ENCODE measurements at places on chromosomes 2 and 18.
A peak's percentile ranks its signal among the peaks of the same experiment; 100 is the strongest.

DNA sequence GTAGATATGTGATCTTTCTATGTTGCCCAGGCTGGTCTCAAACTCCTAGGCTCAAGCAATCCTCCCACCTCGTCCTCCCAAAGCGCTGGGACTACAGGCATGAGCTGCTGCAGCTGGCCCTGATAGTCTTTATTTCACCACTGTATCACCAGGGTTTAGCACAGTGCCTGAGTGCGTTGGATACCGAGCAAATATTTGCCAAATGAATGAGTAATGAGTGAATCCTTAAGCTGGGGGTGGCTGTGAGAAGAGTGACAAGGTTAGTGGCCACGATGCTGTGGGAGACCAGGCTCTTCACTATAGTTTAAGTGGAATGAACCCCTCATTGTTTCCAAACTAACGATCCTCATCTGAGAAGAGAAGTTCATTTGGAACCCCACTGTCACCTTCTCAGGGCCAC, 60.8 kb upstream of the FAM136A start:
- DNase-seq = no peak

DNA sequence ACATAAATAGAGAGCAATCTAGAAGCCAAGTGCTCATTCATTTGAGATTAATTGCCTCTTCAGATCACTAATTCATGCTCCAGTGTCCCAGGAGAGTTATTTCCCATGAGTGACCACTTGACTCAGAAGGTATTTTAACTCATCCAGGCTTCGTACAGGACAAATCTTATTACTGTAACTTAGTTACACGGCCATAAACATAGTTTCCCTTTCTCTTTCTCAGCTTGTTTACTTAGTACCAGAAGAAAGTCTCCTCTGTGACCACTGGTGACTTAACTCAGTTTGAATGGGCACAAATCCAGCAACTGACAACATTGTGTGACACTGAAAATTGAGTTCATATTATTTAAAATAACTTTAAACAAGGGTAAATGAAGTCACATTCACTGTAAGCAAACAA, 25.3 kb downstream of the MMADHC start:
- no peak for DNase-seq

DNA sequence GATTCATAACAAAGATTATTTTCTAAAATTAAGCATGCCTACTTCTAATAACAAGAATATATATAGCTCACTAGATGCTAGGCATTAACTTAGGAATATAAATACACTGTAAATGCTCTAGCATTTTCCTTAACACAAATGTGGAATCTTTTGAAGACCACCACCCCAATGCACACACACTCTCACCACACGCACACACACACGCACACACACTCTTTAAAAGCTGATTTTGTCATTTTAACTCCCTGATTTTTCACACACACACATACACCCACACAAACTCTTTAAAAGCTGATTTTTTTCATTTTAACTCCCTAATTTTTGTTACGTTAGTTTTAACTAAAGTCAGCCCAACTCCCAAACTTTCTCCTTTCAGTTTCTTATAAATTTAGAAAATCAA, 3.0 kb downstream of the COL5A2 start:
- no peak for DNase-seq

DNA sequence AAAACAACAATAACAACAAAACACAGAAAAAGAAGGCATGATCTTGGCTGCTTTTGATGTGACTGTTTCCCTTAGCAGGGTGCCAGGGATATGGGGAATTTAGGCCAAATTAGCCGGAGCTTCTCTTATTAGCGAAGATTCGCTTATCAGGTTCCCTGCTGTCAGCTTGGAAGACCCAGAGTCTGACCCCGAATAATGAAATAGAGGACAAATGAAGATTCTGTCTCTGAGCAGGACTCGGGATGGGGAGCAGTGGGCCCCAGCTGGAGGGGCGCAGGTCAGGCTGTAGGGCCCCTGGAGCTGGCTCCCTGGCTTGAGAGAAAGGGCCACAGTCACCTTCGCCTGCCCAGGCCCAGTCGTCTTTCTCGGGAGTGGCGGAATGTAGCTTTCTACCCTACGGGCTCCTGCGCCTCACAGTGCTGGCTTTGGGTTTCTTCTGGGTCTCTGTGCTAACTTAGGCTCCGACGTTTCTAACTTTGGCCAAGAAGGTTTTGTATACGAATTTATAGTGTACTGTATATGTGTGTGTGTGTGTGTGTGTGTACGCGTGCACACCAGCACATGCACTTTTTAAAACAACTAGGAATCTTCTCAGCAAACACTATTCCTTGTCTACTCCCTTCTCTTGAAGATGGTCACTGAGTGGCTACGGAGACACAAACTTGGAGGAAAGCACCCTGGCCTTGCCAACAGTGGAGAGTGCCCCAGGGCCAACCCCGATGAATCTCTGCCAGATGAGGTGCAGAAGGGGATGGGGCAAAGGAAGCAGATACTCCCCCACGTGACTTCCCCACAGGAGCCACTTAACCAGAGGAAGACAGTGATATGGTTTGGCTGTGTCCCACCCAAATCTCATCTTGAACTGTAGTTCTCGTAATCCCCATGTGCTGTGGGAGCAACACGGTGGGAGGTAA, 195.6 kb upstream of the COPS8 start:
- DNase-seq = no peak

- DNase-seq = no peak
Measured at GRCh38 chr2:138180692-138181386, 216.6 kb downstream of the HNMT start.

- DNase-seq = no peak
Measured at GRCh38 chr18:43744960-43745745, 467.9 kb upstream of the SYT4 start.

GRCh38 chr2:85534881-85535280, 4.1 kb upstream of the MAT2A start:
- DNase-seq = peak; percentile 88

DNA sequence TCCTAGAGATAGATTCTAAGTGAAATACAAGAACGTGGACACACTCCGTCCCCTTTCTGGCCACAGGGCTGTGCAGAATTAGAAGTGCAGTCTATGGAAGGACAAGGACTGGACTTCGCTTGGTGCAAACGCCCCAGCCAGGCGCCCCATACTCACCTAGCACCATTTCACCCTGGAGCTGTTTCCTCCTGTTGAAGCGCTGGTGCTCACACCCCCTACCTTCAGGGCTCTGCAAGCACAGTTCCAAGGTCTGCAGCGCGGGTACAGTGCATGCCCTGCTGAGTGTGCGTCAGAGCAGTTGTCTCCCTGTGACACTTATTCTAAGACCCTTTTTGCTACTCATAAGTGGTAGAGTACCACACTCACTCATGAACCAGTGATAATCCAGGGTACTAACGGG, 3.0 kb downstream of the HPCAL1 start:
- DNase-seq = peak; percentile 53

- no peak for DNase-seq
Measured at GRCh38 chr2:86557836-86558235, 5.4 kb downstream of the CHMP3 start.

DNA sequence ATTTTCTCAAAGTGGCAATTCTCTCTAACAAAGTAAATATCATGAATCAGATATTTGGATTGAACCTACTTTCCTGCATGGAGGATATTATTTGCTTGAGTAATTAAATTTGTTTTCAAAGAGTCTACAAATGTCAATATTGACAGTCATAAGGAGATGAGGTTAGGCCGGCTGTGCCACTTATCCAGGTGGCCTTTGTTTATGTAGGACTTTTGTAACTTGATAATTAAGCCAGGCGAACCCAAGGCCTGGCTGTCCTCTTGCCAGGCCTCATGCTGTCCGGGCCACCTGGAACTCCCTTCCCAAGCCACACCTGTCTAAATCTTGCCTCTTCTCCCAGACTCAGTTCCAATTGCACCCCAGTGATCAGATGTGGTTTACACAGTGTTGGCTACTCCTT, 255.2 kb downstream of the ACKR3 start:
- no peak for DNase-seq

DNA sequence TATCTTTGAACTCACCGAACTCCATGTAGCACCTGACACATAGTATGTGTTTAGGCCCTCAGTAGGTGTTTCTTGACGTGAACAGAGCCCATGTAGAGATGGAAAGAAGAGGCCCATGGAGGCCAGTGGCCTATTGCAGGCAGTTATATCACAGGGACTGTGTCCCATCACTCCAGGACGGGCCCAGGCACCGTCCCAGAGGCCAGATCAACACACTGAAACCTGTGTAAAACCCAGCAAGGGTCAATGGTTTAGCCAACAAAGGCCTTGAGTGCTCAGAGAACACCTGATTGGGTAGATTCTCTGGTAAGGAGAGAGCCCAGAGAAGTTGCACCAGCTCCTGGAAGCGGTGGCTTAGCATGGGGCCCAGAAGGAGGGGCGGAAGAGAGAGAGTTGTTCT, 82.8 kb downstream of the INHBB start:
- no peak for DNase-seq

DNA sequence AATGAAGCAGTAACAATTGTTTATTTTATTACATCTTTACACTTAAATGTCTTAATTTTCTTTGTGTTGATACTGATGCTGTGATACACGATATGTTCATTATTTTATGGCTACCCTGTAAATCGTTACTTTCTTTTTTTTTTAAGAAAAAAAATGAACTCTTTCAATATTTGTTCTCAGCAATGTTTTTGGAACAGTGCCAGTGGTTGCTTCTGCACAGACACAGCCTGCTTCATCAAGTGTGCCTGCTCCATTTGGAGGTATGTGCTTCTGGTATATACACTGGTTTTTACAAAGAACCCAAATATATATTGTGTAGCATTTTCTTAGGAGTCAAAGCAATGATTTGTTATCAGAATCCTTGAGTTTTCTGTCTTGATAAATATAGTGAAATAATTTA, 62.2 kb upstream of the SCYGR2 start:
- no peak for DNase-seq

DNA sequence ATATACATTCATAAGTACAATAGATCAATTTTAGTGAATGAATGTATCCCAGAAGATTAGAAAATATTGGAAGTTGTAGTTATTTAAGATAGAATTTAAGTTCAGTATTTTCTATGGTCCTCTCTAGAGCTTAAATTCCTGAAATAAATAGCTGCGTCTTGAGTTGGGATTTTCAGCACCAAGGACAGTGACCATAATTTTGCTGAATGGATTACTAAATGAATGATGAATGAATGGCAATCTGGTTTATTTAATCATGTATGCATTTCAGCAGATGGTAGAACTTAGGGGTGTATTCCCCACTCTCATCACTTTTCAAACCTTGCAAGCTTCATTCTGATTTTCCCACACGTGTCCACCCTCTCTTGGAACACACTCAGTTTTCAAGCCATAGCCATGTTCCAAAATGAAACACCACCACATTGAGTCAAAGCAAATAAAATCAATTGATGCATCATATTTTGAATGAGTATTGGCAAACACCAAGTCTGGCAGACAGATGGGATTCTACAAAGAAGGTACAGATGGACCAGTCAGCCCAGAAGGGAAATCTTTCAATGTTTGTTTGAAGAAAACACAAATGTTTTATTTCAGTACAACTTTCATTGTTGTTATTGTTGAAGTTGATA, 362.2 kb upstream of the NXPH2 start:
- DNase-seq = peak; percentile 3

GRCh38 chr18:2502880-2503279, 68.4 kb downstream of the METTL4 start:
- DNase-seq = no peak

GRCh38 chr2:188322569-188323551, 31.2 kb downstream of the GULP1 start:
- DNase-seq = no peak

DNA sequence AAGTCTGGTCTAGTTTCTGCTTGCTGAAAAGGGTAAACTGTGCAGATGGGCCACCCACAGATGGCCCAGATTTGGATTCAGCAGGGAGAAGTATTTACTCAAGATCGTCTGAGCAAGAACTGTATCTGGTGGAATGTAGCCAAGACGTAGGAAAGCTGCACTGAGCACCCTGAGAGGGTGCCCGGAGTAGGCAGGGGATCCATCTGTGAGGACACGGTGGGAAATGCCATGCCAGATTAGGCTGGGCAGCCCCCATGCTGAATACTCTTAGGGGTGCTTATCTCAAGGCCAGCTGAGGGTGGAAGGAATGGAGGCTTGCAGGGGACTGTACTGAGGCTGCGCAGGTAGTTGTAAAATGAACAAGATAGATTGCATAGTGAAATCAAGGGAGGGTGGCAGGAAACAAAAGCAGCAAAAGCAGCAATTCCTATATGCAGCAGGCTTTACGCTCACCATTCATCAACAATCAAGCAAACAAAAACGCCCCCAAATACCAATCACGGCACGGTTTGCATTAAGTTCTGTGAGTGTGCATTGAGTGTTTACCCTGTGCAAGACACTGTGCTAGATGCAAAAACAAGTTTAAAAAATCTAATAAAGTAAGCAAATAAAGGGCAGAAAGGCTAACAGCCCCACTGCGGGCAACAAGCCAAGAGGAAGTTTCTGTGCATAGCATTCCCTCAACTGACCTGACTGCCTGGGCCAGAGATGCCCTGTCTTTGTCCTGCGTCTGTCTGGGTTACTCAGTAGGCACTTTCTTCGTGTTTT, 32.2 kb upstream of the LPIN2 start:
- DNase-seq = peak; percentile 34

GRCh38 chr2:44295633-44296359, 20.5 kb downstream of the SLC3A1 start:
- DNase-seq = no peak

- no peak for DNase-seq
Measured at GRCh38 chr2:7930800-7931635, 750.8 kb upstream of the ID2 start.

- peak; percentile 54 for DNase-seq
Measured at GRCh38 chr2:192267484-192267883, 72.8 kb upstream of the TMEFF2 start.

DNA sequence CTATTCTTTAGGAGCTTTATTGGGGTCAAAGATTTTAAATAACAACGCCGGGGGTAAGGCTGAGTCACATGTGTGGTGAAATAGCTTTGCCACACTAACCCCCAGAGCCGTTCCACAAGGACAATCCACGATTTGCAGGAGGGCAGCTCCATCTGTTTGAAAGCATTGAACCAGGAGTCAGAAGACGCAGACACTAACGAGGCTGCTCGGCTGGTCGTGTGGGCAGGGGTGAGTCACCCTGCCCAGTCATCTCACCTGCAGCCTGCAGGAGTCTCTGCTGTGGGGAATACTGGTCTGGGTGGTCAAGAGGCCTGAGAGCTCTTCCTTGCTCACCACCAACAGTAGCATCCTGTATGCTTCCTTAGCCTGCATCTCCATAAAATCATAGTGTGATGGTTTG, 149.2 kb upstream of the NCK2 start:
- no peak for DNase-seq

- DNase-seq = no peak
Measured at GRCh38 chr2:97714084-97714949, 941 bp downstream of the ZAP70 start.
